Hippocampal formation (tissue), 2 donors: ENCODE measurements at places on chromosomes 7 and 10.
A peak's percentile ranks its signal among the peaks of the same experiment; 100 is the strongest.

DNA sequence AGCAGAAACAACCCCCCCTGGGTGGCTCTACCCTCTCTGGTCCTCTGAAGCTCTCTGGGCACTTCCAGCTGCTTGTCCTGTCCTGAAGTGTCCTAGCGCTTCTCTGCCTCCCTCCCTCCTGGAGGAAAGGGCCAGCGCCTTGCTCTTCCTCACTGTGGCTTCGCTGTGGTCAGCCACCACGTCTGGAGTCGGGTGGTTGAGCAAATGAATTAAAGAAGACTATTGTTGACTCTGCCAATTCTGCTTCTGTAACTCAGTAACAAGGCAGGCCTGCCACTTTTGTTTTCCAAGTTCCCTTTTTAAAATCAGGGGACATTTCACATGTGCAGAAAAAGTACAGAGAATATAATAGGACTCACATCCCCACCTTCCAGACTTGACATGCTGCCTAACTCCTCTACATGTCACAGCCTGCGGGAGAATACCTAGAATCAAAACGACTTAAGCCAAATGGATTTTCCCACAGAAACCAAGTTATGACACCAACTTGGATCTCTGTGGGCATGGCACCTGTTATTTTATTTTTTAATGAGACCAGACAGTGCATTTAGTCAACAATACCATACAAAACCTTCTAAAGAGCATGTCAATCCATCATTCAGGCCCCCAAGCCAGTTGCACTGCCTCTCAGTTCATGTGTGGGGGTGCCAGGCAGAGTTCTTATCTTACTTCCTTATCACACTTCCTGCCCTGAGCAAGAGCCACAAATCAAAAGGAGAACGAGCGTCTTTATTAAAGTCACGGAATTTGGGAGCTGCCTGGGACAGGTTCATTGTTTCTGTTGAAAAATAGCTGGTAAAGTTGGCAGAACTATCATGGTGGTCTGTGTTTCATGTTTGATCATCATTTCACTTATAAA, 6.8 kb downstream of the FFAR4 start:
- peak; percentile 31 for DNase-seq

DNA sequence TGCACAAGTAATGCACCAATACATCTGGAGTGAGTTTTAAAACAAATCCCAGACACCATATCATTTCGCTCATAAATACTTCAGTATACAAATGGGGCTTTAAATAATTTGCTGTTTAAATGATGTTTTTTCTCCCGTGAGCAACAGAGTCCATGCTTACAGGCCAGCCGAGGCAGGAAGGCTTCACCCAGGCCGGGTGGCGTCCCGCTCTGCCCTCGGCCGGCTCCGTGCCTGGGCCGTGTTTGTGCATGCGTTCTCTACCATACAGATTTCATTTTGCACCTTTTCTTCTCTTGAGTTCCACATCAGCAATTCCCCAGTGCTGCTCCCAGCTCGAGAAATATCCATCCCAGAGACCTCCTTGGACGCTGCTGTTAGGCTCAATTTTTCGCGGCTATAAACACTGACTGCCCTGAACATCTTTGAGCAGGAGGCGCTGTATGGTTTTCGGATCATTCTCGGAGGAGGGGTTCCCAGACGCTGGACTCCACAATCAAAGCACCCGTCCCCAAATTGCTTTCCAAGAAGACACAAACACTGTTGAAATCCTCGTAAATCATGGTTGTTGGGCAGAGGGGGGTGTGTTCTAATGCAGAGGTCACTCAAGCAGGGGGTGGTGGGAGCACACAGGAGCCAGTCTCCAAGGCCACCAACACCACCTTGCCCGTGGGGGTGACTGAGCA, 91.6 kb downstream of the MICALL2 start:
- no peak for DNase-seq

GRCh38 chr10:13868528-13869294, 281.9 kb downstream of the PRPF18 start:
- no peak for DNase-seq

- DNase-seq: no peak
Measured at GRCh38 chr7:139748941-139749340, 28.9 kb downstream of the HIPK2 start.

- DNase-seq: no peak
Measured at GRCh38 chr10:74730246-74730645, 96.2 kb upstream of the KAT6B start.

- DNase-seq: peak; percentile 49
Measured at GRCh38 chr10:79286318-79286951, 60.8 kb upstream of the PPIF start.

GRCh38 chr7:56115852-56116538, at the start of gene NUPR2:
NUPR2 (minus strand) TSS chr7:56116417; CDS start chr7:56116314, 103 bp downstream.
- DNase-seq: no peak

- DNase-seq: no peak
Measured at GRCh38 chr10:14953424-14954000, 384 bp downstream of the DCLRE1C start.

DNA sequence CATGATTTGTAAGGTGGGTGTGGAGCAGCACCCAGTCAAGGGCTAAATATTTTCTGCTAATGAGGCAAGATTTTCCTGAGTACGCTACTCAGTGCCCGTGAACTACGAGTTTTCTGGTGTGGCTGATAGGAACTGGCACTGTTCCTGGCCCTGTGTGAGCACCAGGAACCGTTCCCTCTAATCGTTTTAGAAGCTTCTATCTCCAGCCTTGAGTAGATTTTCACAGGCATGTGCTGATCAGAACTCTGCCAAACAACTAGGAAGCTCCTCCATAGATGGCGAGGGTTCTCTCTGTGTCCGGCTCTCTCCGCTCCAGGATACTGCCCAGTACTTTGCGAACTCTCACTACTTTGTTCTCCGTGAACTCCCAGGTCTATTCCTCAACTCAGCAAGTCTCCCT, 17.7 kb downstream of the TRIM4 start:
- no peak for DNase-seq

GRCh38 chr10:14879124-14879927, 660 bp downstream of the SUV39H2 start:
- DNase-seq: no peak

DNA sequence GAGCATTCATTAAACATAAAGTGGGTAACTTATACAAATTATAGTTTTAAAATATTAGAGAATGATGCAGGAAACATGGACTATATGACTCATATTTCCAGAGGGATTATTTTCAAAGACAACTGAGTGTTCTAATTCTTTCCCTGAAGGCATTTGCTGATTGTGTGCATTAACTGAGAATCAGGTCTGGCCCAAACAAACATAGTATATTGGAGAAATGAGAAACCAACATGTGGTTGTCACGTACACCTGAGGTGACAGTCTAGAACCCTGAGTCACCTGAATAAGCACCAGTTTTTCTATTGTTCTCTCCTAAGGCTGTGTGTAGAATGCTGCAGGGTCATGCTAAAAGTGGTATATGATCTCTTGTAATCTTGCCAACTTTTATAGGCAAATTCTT, 1125.7 kb downstream of the XPNPEP1 start:
- no peak for DNase-seq

DNA sequence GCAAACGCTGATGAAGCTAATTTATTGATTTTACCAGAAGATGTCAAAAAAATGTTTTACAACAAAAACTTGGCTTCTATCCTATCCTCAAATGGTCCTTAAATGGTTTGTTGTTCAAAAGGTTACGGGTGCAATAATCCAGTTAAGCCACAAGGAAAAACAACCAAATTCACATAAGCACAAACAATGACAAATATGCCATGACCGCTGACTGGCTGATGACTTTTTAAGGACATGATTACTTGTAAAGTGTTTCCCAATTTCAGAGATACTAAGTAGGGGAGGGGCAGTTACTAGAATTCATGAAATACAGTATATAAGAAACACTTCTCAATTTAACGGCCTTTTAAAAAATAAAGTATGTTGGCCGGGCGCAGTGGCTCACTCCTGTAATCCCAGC, 28.8 kb downstream of the ABI1 start:
- DNase-seq: no peak

DNA sequence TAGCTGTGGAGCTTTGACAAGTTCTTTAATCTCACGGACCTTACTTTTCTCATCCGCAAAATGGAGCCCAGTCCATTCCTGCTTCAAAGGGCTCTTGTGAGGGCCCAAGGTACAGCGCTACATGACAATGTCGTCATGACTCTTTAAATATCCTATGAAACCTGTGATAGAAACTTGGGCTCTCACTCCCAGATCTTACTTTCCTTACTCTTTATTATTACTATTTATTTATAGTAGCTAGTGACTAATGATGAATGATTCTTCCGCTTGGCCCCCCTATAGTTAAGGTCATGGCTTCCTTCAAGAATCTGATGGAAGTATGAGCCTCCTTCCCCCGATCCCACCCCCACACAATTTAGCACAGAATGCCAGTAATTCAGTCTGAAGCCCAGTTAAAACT, 41.9 kb downstream of the RBM20 start:
- DNase-seq: no peak

- no peak for DNase-seq
Measured at GRCh38 chr10:57776688-57777432, 490.8 kb downstream of the IPMK start.

GRCh38 chr10:62826273-62826672, 10.1 kb upstream of the EGR2 start:
- DNase-seq: no peak

DNA sequence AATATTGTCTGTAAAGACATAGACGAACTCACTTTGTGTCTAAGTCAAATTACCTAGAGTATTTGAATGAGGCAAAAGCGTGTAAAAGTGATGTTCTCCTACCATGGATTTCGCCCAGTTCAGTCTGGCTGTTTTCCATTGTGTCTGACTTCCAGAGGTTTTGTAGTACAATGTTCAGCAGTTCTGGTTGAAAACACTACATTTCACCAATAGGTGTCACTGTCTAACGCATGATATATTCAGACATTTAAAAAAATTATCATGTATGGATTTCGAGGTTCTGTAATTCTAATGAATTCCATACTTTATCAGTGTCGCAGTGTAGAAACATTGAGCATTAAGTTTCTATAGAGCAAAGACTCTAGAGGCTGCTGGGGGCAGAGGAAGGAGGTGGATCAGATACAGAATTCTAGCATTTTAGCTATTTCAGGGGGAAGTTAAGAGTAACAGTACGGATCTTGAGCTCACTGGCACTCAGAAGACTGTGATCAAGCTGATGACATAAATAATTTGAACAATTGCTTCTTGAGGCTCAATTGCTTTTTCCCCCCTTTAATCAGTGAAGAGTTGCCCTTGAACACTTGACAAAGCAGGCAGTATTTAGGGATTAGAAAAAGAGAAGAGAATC, 196.9 kb upstream of the RHOBTB1 start:
- peak; percentile 86 for DNase-seq

- DNase-seq: no peak
Measured at GRCh38 chr7:99305473-99306260, 20.0 kb upstream of the ARPC1A start.

GRCh38 chr10:78954689-78955088, 114.1 kb upstream of the ZMIZ1 start:
- DNase-seq: no peak

DNA sequence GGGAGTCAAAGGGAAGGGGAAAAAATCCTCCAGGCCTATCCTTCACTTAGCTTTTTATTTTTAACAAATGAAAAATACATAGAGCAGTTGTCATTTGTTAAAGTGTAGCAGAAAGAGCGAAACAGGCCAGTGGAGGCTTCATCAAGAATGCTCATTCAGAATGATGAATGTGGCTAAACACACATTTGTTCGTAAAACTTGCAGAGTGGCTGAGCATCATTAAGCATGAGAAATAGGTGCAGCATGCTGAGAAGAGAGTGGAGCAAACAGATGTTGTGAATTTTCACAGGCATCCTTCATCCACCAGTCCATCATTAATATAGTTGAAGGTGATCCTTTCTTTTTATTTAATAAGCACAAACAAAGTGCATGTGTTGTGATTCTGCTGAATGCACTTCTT, 407.6 kb downstream of the LRMDA start:
- DNase-seq: no peak

DNA sequence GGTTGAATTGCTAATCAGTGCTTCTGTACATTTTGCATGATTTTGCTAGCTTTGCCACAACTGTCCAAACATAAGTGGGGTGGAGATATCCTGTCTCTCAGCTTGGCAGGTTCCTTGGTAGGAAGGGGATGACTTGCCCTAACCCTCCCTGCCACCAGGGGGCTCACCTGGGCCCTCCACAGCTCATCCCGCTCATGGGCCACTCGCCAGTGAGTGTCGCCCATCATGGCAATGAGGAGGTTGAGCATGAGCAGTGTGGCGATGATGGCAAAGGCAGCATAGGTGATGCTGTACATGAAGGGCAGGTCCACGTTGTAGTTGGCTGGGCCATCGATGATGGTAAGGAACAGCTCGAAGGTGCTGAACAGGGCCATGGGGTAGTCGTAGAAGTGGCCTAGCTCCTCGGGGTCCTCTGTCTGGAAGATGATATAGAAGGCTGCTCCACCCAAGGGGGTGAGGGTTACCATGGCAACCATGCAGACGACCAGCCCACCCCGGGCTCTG, 12.2 kb downstream of the TRPV6 start:
- DNase-seq: no peak

DNA sequence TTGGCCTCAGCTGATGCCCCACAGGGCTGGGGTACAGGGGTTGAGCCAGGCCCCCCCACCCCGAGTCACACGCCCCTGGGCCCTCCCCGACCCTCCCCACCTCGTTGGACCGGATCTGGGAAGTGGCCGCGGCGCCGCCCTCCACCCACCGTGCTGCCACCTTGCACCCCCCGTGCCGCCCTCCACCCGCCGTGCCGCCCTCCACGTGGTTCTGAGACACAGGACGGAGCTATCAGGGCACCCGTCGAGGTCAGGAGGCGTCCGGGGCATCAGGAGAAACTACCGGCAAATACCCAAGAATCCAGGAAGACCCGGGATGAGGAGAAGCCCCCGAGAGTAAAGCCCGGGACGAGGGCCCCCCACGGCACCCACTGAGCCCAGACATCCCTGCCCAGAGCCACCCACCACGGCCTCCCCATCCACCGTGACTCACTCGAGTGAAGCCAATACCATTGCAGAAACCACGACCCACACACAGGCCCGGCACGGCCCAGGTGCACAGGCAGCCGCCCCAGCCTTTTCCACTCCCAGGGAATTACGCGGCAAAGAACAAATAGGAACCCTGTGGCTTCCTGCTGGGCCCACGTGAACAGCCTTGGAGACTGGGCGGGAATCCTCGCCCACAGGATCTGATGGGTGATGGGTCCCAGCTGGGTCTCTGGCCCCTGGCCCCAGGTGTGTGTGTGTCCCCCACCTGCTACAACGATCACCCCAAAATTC, 34.0 kb downstream of the ADAP1 start:
- DNase-seq: no peak

DNA sequence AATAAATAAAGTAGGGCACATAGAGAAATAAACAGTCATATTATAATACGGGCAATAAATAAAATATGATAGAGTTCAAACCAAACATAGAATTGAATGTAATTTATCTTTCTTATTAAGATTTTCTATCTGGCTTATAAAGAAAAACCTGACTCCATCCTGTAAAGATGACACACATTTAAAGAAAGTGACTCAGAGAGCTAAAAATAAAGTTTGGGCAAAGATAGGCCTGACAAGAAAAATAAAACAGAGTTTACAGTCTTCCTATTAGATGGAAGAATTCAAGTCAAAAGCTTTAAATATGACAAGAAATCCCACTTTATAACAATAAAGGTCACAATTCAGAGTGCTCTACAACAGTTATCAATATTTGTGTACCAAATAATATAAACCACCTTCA, 580.6 kb downstream of the PHTF2 start:
- no peak for DNase-seq
